ENCODE measurements at places on chromosomes 16 and 17. TPM values are rescaled to one million over a fixed set of nuclear protein-coding genes. Genes with fewer than 3 reads are reported as not detected.

GRCh38 chr17:948284-948852, 31.2 kb downstream of the NXN start:
- no peak for DNase-seq

- no peak for DNase-seq
Measured at GRCh38 chr16:50103764-50104163, 38.0 kb downstream of the HEATR3 start.

- no peak for DNase-seq
Measured at GRCh38 chr17:51397361-51398127, 137.2 kb downstream of the UTP18 start.

DNA sequence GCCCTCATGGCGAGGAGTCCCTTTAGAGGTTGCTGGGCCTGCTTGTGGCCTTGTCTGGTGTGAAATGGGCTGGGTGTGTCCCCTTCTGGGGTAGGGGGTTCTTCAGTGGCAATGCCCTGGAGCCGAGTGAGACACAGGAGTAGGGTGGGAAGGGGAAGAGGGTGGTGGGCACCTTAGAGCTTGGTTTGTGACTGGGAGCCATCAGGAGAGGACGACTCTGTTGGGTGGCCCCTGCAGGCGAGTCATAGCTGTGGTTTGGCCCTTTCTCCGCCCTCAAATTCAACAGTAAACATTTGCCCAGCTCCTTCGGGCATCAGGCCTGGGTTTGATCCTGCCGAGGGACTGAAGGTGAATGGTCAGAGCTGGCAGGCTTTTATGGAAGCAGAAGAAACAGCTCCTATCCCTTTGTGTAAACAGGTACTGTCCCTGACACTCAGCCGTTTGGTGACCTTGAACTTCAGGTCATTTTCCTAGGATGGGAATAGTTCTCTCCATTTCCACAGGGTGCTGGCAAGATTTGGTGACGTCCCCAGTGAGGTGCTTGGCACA, 2.9 kb downstream of the E4F1 start:
- no peak for DNase-seq

DNA sequence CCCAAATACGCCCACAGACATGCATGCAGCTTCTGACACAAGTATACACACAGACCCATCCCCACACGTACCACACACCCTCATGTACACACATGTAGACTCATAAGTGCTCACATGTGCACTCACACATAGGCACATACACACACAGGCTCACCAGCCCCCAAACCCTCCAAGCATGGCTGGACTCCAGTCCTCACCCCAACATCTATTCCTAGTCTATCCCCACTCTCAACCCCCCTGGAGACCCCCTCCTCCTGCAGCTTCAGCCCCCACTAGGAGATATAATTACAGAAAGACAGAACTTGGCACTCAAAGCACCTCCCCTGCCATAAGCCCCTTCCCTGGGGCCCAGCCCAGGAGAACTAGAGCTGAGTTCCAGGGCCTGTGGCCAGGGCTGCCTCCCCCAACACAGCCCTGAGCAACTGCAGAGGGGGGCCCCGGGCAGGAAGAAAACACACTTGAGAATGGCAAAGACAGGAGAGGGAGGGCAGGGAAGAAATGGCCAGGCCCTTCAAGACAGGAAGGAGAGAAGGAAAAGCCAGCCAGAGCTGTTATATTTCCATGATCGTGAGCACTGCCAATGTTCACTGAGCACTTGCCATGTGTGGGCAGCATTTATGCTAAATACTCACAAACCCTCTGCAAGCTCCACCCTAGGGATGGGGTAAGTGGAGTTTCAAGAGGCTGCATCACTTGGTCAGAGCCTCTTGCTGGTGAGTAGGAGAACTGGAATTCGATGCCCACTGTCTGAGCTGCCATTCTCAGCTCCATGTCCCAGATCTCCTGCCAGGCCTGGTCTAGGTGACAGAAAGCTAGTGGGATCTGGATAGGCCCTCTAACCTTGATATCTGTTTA, 224.5 kb downstream of the ZNF423 start:
- no peak for DNase-seq

- DNase-seq = no peak
Measured at GRCh38 chr16:58272855-58273254, 22.0 kb downstream of the PRSS54 start.

- no peak for DNase-seq
Measured at GRCh38 chr16:85988306-85988705, 89.3 kb downstream of the IRF8 start.

DNA sequence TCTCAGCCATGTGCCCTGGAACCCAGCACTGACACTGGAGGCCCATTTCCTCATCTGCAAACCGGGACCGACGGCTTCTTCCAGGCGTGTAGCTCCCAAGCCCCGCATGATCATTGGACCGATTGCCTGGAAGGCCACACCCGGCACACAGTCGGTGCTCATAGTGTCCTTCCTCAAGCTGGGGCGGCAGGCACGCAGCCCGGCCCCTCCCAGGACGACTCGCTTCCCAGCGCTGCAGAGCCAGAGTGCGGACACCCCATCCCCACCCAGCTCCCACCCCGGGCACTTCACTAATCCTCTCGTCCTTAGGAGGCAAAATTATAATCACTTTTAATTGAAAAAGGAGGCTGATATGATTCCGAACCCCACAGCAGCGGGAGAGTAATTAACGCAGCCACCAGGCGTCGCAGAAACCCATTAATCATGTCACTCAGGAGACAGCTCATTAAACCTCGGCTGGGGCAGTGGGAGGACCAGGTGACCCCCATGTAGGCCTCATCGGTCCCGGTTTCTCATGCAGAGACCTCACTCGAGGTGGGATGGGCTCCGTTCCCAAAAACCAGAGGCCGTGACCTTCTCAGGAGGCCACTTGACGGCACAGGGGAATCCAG, 33.1 kb downstream of the ZNF469 start:
- no peak for DNase-seq

DNA sequence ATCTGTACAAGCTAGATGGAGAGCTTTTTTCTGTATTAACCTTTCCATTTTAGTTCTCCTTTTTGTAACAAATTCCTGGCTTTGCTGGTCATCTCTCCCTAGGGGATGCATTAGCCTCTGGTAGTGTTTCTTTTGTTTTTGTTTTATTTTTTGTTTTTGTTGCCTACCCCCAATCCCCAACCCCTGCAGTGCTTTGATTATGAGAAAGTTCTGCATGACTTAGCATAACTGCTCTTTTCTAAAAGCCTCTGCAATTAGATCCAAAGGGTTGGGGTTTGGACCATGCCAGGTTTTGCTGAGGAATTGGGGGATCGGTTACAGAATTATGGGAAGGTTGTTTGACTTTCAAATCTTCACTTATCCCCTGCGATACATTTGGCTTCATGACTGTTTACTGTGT, 98.2 kb downstream of the ADAMTS18 start:
- no peak for DNase-seq

DNA sequence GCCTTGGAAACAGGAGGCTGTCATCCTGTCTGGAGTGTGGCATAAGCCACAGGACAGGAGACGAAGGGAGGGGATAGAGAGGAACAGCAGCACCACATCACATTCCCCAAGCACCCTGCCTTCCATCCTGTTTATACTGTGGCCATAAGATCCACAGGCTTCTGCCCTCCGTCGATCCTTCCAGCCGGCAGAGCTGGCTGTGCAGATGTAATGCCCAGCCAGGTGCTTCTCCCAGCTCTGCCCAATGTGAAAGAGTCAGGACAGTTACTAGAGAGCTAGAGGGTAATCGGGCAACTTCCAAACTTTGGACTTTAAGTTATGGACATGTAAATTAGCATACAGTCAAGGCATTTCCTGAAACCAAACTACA, 368.4 kb downstream of the SOX9 start:
- DNase-seq = no peak

GRCh38 chr17:32102172-32102571, 40.1 kb upstream of the RHOT1 start:
- no peak for DNase-seq

DNA sequence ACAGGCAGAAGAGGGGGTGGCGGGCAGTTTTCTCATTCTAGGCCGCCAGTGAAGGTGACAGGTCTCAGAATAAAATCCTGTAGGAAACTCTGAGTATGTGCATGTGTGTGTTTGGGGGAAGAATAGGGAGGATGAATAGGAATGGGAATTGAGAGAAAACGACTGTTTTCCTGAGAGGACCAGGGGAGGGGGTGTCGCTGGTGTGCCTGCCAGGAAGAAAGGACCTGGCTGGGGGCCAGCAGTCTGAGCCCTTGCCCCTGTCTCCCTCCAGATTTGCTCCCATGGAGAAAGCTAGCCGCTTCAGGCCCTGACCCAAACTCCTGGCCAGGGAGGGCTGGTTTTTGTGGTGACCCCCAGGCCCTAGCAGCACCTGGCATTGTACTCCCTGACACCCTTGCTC, 14.4 kb downstream of the C17orf50 start:
- DNase-seq = no peak

- DNase-seq = no peak
Measured at GRCh38 chr17:17739388-17740066, 58.3 kb downstream of the RAI1 start.

DNA sequence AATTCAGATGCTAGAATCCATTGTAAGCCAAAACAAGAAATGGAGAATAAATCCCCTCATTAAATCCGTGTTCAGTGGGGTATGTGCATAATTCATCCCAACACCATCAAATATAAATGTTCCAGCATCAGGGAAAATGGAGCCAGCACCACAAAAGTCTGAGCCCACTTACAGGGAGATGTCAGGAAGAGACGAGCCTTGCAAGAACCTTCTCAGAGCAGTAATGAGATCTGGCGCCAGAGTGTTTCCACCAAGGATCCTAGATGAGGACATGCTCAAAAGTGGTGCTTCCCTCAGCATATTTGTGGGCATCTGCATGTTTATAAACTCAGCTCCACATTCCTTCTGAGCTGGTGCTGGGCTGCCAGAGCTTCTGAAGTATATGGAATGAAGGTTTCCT, 541.9 kb upstream of the C16orf82 start:
- DNase-seq = no peak

GRCh38 chr17:54157542-54157941, 334.8 kb downstream of the KIF2B start:
- DNase-seq = no peak

DNA sequence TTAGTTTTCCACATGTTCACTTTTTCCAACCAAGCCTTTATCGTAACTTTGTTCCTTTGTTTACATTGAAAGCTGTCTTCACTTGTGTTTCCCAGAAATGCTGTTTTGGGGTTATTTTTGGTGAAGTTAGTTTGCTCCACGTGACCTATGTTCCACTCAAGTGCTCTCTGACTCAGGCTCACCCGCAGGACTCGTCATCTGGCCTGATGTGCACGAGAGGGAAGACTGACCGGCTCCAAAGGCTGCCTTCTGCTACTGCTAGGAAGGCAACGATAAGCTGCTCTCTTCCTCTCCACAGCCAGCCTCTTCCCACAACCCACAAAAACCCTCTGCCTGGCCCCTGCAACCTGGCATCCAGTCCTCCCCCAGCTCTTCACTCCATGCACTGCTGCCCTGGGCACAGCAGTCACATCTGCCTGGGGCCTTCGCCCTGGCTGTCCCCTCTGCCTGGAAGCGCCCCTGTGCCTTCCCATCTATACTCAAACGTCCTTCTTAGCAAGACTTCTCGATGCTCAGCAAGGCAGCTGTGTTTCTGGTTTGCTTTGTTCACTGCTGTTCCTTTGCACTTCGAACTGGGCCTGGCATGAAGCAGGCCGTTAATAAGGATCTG, 28.0 kb downstream of the ZCCHC14 start:
- peak; percentile 35 for DNase-seq

DNA sequence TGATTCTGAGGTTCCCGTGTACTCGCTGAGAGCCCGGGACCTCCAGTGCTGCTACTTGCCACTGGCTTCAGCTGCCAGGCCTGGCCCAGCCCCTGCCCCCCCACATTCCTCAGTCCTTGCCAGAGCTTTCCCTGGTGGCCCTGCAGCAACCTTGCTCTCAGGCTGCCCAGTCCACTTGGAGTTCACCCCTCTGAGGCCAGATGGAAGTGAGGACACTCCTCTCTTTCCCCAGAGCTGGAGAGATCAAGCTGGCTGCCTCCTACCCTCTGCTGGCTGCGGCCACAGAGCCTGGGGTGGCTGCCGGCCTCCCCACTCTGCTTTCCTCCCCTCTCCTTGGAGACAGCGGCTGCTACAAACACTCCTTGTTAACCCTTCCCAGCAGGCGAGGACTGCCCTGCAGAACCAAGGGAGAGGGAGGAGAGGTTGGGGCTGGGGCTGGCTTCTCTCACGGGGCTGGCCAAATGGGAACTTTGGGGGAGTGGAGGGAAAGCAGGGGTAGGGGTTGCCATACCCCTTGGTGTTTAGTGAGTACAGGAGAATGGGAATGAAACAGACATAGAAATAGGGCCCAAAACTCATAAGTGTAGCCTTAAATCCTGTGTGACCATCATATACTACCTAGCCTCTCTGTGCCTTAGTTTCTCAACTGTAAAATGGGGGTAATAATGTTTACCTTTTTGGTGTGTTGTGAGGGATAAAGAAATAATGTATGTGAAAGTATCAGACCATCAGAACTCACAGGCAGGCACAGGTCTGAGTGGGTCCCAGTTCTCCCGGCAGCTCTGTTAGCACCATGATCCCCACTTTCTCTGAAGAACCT, at the start of gene GAS2L2:
Gene GAS2L2 (minus strand): TSS at position 295 of the 820 bp plus-strand sequence. CDS start 389 bp downstream, outside the sequence.
- DNase-seq = no peak

DNA sequence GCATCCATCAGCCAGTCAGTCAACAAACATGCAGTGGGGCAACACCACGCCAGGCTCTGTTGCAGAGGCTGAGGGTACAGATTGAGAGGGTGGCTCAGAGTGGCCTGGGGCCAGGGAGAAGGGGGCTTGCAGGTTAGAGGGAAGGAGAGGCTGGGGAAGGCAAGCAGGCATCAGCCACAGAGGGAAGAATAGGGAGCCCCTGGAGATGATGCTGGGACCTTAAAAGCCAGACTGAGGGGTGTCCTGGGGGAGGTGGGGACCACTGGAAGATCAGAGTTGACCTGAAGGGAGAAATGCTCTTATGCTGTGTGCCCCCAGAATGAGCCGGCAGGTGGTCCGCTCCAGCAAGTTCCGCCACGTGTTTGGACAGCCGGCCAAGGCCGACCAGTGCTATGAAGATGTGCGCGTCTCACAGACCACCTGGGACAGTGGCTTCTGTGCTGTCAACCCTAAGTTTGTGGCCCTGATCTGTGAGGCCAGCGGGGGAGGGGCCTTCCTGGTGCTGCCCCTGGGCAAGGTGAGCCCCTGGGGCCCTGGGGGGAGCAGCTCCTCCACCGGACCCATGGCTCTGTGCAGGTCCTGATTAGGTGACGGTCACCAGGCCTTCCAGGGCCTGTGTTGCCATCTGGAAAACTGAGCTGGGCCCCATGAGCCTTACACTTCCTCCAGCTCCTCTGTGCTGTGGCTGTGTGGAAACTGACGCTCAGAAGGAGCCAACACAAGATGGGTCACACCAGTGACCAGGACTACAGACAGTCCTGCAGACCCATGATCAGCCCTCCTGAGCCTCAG, 1.7 kb downstream of the CORO1A start:
- DNase-seq = no peak

Gene HOXB8
- not detected for total RNA-seq

Gene MYO15A
- total RNA-seq = 1.0 TPM

Gene ZNF668
- total RNA-seq = 17.9 TPM

Gene MILR1
- 0.65 TPM for total RNA-seq

Gene CXCL16
- total RNA-seq = 3.0 TPM

Gene CPHXL2
- total RNA-seq = not detected

Gene TOM1L1
- not detected for total RNA-seq

Gene WFDC1
- total RNA-seq = not detected

Gene IRX6
- not detected for total RNA-seq

Gene PPP1R27
- not detected for total RNA-seq

Gene KRTAP4-1
- not detected for total RNA-seq

Gene WFIKKN2
- total RNA-seq = not detected

Gene EFCAB13
- 13.2 TPM for total RNA-seq

Gene G6PC1
- not detected for total RNA-seq

Gene KRT9
- not detected for total RNA-seq
